ENCODE measurements at places on chromosomes 11 and 22. TPM values are rescaled to one million over a fixed set of nuclear protein-coding genes. Genes with fewer than 3 reads are reported as not detected.

- no peak for DNase-seq
Measured at GRCh38 chr11:65981101-65981740, 19.7 kb downstream of the SART1 start.

Gene CCDC116
- not detected for total RNA-seq

Gene CABP4
- total RNA-seq, result 3.0 TPM

DNA sequence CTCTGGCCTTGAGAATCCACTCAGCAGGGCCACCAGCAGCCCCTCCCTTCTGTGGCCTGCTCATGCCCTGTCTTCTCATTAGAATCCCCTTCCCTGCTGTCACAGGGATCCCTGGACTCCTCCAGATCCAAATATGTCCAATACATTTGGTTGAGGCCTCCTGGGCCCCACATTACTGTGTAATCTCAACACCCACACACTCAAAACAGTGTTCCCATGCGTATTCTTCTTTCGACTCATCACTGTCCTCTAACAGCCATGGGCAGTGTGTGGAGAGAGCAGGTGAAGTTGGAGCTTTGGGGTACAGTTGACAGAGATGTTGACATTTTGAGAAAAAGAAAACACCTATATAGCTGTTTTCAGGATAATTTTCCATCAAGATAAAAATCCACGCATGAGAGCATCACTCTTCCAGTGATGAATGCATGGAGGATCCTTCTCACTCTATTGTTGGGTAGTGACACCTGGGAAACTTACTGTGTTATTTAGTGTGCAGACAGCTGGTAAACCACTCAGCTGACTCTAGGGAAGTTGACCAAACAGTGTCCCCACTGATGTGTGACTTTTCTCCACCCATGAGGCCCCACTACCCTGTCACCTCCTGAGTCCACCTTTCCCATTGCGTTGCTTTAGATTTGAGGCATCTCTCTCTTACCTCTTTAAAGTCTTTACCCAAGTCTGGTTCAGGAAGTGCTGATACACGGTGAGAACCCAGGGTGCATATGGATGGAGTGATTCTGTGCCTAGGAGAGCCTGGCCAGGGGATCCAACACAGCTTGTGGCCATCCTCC is 28.7 kb upstream of the VPREB1 start:
- no peak for DNase-seq

Gene PHOX2A
- total RNA-seq, result not detected

Gene GRK2
- 24.2 TPM for total RNA-seq

DNA sequence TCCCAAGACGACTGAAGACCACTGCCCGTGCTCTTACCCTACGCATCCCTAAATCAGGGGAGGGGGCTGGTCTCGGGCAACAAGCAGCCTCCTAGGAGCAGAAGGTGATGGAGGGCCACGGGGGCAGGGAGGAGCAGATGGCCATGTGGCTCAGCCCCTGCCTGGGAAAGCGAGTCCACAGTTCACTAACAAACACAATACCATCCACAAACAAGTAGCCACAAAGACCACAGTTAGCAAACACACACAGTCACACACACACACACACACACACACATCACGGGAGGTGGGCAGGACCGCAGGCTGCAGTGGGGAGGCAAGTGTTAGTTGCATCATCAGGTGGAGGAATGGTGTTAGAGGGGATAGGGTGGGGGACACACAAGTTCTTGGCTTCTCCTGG is 13.2 kb upstream of the FXYD2 start:
- DNase-seq, result no peak

DNA sequence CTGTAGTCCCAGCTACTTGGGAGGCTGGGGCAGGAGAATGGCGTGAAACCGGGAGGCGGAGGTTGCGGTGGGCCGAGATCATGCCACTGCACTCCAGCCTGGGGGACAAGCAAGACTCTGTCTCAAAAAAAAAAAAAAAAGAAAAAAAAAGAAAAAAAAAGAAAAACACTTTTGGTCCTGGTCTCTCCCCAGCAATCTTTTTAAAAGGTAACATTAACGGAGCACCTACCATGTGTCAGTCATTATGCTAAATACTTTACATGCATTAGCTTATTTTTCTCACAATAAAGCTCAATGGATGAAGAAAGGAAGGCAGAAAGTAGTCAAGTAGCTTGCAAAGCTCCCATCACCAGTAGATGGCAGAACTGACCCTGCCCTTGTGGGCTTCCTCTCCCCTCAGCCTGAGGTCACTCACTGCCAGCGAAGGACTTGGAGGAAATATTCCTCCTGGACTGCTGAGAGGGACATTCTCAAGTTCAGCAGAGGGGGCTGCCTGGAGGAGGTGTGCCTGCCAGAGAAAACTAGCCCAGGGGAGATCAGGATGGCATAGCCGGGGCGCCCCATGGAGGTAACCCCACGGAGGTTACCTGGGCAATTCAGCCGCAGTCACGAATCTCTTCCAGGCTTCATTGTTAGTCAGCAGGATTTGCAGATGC is 15.5 kb downstream of the APOL3 start:
- peak; percentile 61 for DNase-seq

Gene CBX7
- 13.6 TPM for total RNA-seq

DNA sequence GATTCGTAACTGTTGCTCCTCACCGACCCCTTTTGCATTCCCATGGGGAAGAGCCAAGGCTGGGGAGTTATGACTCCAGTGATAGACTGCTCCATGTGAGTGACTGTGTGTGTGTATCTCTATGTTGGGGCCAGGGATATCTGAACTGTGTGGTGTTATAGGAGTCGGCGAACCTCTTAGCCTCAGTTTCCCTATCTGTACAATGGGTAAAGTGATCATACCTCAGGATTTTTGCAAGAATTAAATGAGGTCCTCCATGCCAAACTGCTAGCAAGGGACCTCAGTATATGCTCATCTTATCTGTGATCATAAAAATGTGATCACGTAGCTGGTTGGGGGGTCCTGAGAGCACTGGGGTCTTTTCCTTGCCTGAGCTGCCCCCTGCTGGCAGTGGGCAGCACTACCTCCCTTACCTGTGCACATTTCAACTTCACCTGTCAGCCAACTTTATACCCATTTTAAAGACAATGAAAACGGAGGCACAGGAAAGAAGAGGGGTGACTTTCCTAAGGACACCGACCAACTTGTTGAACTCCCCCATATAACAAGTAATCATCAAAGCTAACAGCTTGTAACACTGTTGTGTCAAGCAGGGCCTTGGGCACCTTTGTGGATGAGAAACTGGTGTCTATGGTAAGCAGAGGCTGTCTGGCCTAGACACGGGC is 1.4 kb upstream of the DPP3 start:
- no peak for DNase-seq

DNA sequence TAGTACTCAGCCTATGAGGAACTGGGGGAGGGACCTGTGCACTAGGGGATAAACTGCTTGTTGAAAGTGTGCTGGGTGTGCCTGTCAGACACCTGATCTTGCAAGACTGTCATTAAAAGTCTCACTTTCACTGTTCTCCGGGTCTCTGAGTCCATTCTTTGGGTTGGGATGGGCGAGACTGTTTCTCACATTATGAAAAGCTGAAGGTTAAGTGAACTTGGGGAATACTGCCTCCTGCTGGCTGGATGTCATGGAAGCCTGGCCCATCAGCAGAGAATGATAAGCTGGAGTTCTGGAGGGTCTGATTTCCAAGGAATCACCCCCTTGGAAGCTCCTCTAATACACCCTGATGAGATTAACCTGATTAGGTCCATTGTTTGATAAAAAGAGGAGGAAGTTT is 9.0 kb upstream of the VPREB1 start:
- no peak for DNase-seq

- DNase-seq, result peak; percentile 19
Measured at GRCh38 chr11:121936781-121937447, 179.1 kb downstream of the BLID start.

DNA sequence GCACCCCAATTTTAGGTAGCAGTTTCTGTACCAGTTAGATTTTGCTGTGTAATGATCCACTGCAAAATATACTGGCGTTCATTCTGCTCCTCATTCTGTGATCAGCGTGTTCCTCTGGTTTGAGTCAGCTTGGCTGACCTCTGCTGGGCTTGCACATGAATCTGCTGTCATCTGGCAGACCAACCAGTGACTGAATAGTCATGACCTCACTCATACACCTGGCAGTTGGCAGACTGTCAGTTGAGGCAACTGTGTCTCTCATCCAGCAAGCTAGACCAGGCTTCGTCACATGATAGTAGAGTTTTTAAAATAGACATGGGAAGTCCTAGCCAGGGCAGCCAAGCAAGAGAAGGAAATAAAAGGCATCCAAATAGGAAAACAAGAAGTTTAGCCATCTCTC is 316.3 kb upstream of the LARGE1 start:
- no peak for DNase-seq

Gene GRIK4
- not detected for total RNA-seq

GRCh38 chr11:131465746-131466145 is 95.3 kb downstream of the NTM start:
- no peak for DNase-seq

Gene PHF21B
- not detected for total RNA-seq

DNA sequence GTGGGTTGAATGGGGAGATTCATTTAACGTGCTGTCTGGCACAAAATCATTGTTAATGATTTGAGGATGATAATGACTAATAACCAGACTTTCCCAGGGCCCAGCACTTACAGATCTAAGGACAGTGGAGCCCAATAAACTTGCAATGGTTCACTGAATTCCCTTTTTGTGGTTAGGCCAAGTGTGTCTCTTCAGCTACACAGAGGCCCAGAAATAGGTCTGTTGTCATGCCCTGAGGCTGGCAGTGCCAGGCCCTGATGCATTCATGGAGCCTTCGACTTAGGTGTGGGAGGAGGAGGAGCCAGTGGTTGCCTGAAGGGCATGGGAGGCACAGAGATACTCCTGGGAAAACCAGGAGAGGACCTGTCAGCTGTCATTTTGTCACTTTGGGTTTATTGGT is 56.1 kb downstream of the KIAA1671 start:
- DNase-seq, result peak; percentile 47

GRCh38 chr22:26679003-26679629 is 21.7 kb downstream of the MIAT start:
- DNase-seq, result peak; percentile 55

DNA sequence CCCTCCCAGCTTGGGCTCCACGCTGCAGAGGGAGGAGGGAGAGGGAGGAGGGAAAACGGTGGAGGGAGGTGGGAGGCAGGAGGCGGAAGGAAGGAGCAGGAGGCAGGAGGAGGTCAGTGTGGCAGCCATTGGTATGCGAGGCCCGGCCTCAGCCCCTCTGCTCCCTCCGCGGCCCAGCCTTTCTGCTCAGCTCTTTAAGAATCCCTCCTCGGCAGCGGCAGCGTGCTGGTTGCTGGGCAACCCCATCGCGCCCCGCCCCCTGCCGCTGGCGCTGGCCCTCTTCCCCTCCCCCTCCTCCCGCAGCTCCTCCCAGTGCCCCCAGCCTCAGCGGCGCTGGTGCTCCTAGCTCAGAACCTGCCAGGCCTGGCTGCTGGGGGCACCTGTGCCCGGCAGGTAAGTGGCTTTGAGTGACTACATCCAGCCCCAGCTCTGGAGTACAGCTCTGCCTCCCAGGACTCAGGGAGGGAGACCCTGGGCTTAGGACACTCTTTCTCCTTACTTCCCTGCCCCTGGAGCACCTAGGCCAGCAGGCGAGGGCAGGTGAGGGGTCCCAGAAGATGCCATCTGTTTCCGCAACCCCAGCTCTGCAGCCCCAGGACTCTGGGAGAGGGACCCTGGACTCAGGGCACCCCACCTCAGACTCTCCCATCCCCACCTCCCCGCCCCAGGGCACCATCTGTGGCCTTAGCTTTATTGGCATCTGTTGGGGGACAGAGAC is 7.2 kb upstream of the FLRT1 start:
- DNase-seq, result no peak

- no peak for DNase-seq
Measured at GRCh38 chr11:1887451-1888346, 4.0 kb downstream of the PRR33 start.

Gene SMCO4
- total RNA-seq, result 11.4 TPM

- DNase-seq, result no peak
Measured at GRCh38 chr11:61690706-61691379, 10.7 kb downstream of the DAGLA start.

- DNase-seq, result peak; percentile 26
Measured at GRCh38 chr11:5689551-5689983, at the start of gene TRIM22. Gene TRIM22 (plus strand): TSS chr11:5689790. CDS start chr11:5696233, 6,443 bp downstream.

GRCh38 chr11:69655479-69656428 is 14.8 kb downstream of the CCND1 start:
- no peak for DNase-seq
